ENCODE measurements at places on chromosomes 5 and 9.

DNA sequence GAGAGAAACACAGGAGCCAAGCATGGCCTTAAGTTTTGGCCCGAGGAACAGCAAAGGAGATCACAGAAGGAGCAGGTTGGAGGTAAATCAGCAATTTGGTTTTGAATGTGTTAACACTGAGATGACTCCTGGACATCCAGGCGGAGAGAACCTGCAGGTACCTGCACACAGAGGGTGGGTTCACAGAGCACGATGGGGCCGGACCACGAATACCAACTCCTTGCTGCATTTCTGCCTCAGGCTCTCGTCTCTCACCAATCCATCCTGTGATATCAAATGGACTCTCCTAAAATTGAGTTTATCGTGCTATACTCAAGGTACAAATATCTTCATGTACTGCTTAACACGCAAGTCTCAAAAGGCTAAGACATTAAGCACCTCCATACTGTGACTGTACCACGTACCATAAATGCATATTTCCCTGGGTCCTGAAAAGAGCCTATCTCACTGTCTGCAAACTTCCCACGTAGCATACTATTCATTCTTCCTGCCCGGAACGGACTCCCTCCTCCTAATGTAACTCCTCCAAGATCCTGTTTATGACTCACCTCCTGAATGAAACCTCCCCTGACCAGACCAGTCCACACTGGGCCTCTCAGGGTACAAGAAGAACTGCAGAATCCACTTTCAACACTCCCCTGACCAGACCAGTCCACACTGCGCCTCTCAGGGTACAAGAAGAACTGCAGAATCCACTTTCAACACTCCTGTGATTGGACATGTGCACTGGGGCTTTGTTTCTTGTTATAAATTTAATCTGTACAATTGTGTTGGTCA, 380.8 kb upstream of the RFX3 start:
- DNase-seq: no peak

- no peak for DNase-seq
Observed at GRCh38 chr9:87894998-87895625, 12.4 kb downstream of the SPATA31E1 start.

- no peak for DNase-seq
Observed at GRCh38 chr9:113452113-113452605, 11.4 kb upstream of the RGS3 start.

DNA sequence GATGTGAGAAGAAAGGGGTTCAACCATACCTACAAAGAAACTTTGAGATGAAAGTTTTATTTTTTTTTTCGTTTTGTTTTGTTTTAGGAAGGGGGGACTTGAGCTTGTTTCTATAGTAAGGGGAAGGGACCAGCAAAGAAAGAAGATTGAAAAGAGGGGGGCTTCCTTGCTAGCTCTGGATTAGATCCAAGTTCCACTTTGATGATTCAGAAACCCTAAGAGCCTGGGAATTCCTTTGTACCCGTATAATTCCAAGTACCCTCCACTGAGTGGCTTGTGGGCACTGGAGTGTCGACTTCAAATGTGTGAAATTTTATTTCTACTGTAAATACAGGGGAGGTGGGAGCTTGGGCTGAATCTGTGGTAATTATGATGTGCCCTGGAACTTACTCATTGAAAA, 10.9 kb downstream of the MAMDC2 start:
- DNase-seq: no peak

GRCh38 chr9:128246471-128246870, 29.3 kb downstream of the GOLGA2 start:
- DNase-seq: no peak

DNA sequence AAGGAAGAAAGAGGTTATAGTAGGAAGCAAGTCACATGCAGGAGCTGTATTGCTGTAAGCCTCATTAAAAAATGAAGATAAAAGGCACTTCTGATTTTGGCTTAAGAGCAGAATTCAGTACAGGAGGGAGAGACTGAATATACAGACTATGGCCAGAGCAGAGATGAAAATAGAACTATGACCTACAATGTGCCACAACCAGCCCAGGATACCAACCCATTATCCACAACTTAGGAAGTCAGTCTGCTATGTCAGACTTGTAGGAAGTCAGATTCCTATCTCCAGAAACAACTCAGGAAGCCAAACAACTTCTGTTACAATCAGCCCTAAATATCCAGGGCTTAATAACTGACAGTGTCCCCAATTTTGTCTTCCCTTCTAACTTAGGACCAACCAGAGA, 156.2 kb upstream of the ANKH start:
- no peak for DNase-seq

DNA sequence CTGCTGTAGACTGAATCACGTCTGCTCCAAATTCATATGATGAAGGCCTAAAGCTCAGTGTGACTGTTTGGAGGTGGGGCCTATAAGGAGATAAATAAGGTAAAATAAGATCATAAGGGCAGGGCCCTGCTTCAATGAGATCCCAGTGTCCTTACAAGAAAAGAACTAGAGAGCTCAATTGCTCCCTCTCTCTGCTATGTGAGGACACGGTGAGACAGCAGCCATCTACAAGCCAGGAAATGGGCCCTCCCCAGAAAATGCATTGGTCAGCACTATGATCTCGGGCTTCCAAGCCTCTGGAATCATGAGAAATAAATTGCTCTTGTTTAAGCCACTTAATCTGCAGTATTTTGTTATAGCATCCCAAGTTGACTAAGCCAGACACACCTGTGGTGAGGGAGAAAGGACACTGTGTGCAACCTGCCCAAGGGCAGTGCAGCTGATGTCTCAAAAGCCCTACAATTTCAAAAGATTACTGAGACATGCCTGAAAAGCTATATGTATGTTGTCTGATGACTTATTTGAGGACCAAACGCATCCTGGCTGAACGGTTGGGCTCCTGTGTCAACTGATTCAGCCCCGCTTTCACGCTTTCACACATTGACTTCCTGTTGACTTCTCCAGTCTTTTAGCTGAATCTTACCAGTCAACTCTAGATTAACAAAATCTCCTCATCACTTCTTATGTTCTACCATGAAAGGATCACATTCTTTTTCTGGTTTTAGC, 13.2 kb downstream of the GZMK start:
- DNase-seq: peak; percentile 16

- DNase-seq: no peak
Observed at GRCh38 chr5:133818031-133818431, 150.4 kb downstream of the C5orf15 start.

DNA sequence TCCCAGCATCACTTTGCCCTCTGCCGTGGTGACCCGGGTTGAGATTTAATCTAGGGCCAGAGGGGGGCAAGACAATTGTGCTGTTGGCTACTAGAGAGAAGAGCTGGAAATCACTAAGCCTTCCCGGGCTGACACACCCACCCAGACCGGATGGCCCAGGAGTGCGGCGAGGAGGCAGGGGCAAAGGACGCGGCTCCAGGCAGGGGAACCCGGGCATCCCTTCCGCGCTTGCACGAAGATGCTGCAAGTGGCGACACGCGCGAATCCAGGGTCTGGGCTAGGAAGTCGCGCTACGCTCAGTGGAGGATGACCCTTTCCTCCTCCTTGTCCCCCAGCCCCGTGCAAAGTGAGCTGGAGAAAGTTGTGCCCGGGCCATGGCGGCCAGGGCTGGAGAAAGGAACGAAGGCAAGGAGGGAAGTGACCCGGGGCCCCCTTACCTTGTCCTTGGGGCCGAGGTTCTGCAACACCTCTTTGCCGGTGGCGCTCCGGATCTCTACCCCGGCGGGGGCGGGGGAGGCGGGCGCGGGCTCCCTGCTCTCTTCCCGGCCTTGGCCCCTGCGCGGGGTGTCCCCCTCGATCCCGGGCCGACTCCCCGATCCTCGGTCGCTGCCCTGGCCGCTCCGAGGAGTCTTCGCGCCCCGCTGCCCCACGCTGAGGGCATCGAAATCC, 693 bp downstream of the DPYSL3 start:
- DNase-seq: no peak

GRCh38 chr5:148786456-148786855, 40.0 kb upstream of the ADRB2 start:
- no peak for DNase-seq

GRCh38 chr5:150753863-150754262, 5.0 kb downstream of the DCTN4 start:
- DNase-seq: no peak

DNA sequence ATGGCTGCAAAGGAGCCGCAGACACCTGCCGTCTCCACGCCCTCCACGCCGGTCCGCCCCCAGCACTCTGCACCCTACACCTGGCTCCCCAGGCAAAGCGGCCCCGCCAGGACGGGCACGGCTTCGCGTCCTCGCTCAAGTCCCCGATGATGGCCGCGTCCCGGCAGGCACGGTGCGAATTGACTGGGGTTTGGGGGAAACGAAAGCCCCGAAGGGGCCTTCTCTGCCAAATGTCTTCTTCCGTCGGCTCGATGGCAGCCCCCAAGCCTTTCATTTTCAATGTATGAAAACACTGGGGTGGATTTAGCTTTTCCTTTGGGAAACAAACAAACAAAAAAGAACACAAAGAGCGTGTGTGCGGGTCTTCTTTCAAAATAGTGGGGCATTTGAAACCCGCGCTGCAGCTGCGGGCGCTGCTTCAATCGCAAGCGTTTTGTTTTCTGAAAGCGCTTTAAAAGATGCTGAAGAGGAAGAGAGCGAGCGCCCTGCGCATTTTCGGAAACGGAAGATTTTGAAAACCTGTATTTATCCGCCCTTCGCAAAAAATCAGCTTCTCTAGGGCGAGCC, 160.0 kb downstream of the RMI1 start:
- DNase-seq: no peak

GRCh38 chr9:129483415-129484351, 137.2 kb downstream of the C9orf50 start:
- no peak for DNase-seq

DNA sequence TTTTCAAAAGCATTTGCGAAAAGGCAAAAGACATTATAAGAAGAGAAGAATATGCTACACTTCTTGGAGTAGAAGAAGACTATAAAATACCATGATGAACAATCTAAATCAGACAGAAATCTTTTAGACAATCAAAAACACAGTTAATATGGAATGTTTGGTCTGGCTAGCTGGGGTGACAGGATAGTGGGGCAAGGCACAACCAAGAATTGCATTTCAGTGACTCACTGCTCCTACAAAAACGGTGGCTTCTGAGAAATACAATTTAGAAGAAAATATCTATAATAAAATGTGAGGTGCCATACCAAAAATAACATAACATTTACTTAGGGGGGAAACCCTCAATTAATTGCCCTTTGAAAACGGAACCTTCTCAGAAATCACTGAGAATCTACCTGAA, 363.4 kb downstream of the NPR3 start:
- DNase-seq: no peak

DNA sequence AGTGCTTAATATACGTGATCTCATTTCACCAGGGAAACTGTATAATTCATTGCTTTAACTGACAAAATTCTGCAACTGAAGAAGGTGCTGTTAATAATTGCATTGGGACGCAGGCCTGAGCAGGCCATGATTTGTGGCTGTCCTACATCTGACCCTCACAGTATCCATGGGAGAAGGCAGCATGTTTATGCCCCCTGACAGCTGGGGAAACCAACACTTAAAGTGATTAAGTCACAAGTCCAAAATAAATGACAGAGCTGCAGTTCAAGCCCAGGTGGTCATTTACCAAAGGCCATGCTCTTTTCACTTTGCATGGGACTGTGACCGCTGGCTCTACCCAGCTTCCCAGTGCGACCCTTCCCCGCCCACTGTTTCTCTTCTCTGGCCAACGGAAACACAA, 30.5 kb upstream of the KCNMB1 start:
- no peak for DNase-seq

GRCh38 chr9:107793541-107793940, 304.0 kb upstream of the KLF4 start:
- no peak for DNase-seq

- DNase-seq: no peak
Observed at GRCh38 chr9:35257986-35258659, 96.3 kb downstream of the UNC13B start.

GRCh38 chr9:113416149-113416721, 5.7 kb downstream of the C9orf43 start:
- no peak for DNase-seq

DNA sequence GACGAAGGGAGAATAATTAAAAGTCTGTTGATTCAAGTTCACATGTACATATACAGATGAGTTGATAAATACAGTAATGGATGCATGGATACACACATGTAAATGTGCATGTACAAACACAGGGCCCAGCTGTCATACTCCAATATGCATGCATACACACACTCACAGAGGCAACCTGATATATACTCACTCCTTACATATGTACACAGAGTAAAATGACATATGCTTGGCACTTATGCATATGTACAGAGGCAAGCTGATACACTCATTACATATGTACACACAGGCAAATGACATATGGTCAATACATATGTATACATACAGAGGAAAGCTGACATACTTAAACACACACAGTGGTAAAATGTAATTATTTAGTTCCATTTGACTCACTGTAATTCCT, 7.2 kb upstream of the TMEFF1 start:
- no peak for DNase-seq

DNA sequence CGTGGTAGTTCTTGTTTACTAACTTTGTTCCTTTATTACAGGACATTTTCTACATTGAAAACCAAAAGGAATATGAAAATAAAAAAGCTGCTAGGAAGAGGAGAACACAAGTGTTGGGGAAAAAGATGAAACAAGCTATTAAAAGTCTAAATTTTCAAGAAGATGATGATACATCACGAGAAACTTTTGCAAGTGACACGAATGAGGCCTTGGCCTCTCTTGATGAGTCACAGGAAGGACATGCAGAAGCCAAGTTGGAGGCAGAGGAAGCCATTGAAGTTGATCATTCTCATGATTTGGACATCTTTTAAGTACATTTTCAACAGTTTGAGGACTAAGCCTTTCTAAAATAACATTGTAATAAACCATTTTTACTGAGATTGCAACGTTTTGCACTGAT, 23.8 kb downstream of the PHAX start:
- DNase-seq: no peak

DNA sequence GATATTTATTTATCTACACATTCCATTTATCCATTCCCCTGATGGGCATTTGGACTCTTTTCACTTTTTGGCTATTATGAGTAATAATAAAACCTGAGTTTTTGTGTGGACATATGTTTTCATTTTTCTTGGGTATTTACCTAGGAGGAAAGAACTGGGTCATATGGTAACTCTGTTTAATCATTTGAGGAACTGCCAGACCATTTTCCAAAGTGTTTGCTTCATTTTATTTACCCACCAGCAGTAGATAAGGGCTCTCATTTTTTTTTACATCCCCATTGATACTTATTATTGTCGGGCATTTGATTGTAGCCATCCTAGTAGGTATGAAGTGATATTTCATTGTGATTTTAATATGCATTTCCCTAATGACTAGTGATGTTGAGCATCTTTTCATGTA, 7.7 kb upstream of the PTPDC1 start:
- DNase-seq: no peak

GRCh38 chr9:22240619-22241018, 206.0 kb upstream of the DMRTA1 start:
- no peak for DNase-seq

DNA sequence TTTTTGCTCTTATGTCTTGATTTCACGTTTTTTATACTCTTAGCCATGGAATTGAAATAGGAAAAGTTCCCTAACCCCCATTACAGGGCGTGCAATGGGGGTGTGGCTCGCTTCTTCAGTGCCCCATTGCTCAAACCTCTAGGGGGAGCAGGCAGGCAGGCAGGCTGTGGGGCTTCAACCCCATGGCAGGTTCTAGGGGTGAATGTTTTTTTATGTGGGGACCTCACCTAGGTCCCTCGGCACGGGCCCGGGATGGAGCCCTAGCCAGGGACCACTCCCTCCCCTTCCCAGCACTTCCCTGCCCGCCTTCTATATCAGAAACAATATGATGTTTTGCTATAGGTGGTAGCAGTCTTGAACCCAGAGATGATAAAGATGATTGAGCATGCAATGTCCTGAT, 221.3 kb upstream of the SMC2 start:
- DNase-seq: no peak
